ENCODE measurements at places on chromosomes 2 and 18.

DNA sequence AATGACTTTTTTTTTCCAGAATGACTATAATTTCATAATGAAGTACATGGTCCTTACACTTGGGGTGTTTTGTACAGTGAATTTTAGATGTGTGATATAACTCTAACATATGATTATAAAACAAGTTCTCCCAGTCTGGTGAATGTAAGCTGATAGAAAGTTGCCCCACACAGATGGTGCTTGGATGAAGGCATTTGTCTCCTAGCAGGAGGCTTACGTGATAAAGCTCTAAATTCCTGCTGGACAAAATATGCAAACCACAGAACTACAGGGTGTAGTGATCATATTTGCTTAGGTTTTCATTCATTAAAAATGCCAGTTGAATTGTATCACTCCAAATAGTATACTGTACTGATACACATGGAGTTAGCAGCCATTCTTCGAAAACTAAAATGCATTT, 85.5 kb downstream of the DSC3 start:
- no peak for DNase-seq

GRCh38 chr18:58829263-58829662, 35.4 kb upstream of the ZNF532 start:
- DNase-seq = no peak

GRCh38 chr2:195021711-195022507, 635.1 kb upstream of the SLC39A10 start:
- DNase-seq = no peak

DNA sequence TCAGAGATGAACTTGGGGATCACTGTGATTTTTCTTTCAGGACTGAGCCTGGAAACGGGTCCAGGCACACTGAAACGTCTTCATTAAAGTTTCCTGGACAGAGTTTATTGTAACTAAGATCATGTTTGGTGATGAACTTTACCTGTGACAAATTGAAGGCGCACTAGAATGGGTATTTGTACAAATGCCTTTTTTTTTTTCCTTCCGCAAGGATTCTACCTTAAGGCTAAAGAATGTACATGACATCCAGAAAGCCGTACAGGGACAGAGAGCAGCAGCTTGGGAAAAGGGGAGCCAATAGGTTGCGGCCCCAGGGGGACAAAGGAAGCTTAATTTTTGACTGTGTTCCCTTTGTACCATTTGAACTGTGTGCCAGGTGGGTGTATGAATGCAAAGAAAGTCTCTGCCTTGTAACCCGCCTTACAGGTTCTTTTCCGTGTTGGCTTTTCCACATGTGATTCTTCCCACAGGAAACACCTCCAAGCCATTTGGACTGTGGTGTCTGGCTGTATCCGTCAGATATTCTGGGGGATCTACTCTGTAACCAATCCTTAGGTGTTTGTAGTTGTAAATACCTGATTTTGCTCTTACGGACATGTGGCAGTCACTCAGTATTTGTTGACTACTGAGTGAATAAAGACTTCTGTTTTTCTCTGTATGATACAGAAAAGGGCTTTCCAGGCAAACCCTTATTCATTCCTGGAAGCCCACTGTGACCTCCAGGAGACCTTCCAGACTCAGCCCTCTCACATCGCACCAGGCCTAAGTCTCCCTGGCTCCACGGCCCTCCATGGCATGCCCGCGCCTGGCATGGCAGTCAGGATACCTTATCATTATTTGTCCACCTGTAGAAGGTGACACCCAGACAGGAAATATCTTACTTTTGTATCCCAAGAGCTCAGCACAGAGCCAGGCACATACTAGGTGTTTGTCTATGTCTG, 1.1 kb downstream of the LRRFIP1 start:
- DNase-seq = no peak

DNA sequence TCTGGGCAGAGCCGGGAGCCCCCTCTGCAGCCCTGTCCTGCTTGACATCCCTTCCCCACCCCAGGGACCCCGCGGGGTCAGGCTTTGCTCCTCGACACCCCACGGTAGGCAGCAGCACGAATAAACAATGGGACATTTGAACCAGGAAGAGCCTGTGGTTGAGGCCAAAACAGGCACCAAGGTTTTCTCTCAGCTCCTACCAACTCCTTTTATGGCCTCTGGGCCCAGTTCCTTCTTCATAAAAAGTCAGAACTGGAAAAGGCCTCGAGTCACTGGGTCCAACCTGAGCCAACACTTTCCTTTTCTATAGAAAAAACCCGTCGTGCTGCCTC, 20.6 kb downstream of the TEX44 start:
- no peak for DNase-seq

DNA sequence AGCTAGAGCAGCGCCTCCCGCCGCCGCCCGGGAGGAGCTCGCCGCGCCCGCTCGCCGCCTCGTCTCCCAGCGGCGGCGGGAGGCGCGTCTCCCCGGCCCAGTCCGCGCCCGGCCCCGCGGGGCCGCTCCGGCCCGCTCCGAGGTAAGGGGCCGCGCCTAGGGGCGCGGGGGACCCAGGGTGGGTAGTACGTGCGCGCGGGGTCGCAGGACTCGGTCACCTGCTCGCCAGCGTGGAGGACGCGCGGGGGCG, 259 bp downstream of the NPAS2 start:
- DNase-seq = no peak

DNA sequence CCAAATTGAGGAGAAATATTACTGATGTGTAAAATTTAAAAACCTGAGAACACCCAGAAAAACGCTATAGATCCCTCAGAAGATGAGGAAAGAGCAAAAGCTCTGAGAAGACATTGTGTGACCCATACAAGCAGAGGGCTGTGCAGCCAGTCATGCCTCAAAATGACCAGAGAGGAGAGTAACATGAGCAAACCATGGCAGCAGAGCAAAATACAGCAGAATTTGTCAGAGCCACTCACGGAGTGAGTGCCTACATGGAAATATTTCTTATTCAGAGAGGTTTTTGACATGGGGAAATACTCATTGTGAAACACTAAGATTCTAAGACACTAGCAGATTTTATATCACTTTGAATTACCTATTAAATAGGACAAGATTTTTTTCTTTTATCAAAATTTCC, 96.8 kb upstream of the DNAJC10 start:
- no peak for DNase-seq

GRCh38 chr2:149729586-149729985, 142.0 kb upstream of the MMADHC start:
- no peak for DNase-seq

DNA sequence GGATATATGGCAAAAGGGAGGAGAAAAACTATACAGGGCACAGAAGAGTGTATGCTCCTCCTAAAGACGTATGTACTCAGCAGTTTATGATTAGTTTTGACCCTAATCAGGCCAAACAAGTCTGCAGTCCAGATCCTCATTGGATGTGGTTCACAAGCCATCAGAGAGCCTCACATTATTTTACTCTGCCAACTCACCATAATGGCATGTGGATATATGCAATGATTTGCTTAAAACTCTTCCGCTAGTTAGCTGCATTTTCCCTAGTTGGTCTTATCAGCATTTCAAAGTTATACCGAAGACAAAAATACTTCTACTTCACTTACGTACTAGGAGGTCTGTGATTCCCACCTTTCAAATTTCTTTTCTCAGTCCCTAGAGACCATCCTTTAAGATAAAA, 198.4 kb downstream of the CMPK2 start:
- no peak for DNase-seq

- DNase-seq = no peak
Observed at GRCh38 chr2:236360496-236360895, 96.3 kb upstream of the ASB18 start.

GRCh38 chr18:31190919-31191318, 28.3 kb upstream of the DSC1 start:
- no peak for DNase-seq

- DNase-seq = no peak
Observed at GRCh38 chr2:18180031-18180610, 301.7 kb downstream of the KCNS3 start.
